ENCODE measurements at places on chromosomes 11 and 22.

DNA sequence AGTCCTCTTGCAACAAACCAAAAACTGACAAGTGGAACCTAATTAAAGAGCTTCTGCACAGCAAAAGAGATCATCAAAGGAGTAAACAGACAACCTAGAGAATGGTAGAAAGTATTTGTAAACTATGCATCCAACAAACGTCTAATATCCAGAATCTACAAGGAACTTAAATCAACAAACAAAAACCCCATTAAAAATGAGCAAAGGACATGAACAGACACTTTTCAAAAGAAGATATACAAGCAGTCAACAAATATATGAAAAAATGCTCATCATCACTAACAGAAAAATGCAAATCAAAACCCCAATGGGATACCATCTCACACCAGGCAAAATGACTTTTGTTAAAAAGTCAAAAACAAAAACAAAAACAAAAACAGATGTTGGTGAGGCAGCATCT is 33.7 kb downstream of the ZNF214 start:
- no peaks in the 10 kb centered on the region for H3K4me1 ChIP-seq
- no peaks in the 10 kb centered on the region for H3K27me3 ChIP-seq
- H3K27ac ChIP-seq, result no peak overlapping the region
- DNase-seq, result no peak

GRCh38 chr22:39655831-39656230 is 85.3 kb downstream of the CACNA1I start:
- H3K36me3 ChIP-seq, result no peaks in the 10 kb centered on the region
- no peak overlapping the region for H3K27ac ChIP-seq
- no peaks in the 10 kb centered on the region for H3K27me3 ChIP-seq
- H3K4me3 ChIP-seq, result no peak overlapping the region
- DNase-seq, result no peak

GRCh38 chr11:85109141-85109540 is 518.0 kb downstream of the DLG2 start:
- H3K36me3 ChIP-seq, result no peaks in the 10 kb centered on the region
- no peaks in the 10 kb centered on the region for H3K4me1 ChIP-seq
- H3K27ac ChIP-seq, result no peak overlapping the region
- H3K27me3 ChIP-seq, result no peaks in the 10 kb centered on the region
- no peak for DNase-seq

DNA sequence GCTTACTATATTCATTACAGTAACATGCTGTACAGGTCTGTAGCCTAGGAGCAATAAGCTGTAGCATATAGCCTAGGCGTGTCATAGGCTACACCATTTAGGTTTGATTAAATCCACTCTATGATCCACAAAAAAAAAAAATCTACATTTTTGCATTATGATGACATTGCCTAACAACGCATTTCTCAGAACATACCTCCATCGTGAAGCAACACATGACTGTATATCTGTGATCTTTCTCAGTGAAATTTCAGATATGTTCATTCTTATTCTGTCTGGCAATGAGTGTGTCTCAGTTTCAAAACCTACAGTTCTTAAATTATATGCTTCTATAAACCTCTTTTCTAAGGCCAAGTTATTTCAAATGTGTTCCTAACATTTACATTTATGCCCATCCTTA is 140.3 kb downstream of the CADM1 start:
- no peak for DNase-seq
- H3K27me3 ChIP-seq, result no peaks in the 10 kb centered on the region
- H3K4me3 ChIP-seq, result no peak overlapping the region
- H3K36me3 ChIP-seq, result no peaks in the 10 kb centered on the region
- no peaks in the 10 kb centered on the region for H3K4me1 ChIP-seq

GRCh38 chr11:113721462-113722066 is 15.5 kb upstream of the TMPRSS5 start:
- H3K27me3 ChIP-seq, result no peaks in the 10 kb centered on the region
- no peaks in the 10 kb centered on the region for H3K36me3 ChIP-seq
- no peak overlapping the region for H3K27ac ChIP-seq
- DNase-seq, result no peak
- no peaks in the 10 kb centered on the region for H3K4me1 ChIP-seq

DNA sequence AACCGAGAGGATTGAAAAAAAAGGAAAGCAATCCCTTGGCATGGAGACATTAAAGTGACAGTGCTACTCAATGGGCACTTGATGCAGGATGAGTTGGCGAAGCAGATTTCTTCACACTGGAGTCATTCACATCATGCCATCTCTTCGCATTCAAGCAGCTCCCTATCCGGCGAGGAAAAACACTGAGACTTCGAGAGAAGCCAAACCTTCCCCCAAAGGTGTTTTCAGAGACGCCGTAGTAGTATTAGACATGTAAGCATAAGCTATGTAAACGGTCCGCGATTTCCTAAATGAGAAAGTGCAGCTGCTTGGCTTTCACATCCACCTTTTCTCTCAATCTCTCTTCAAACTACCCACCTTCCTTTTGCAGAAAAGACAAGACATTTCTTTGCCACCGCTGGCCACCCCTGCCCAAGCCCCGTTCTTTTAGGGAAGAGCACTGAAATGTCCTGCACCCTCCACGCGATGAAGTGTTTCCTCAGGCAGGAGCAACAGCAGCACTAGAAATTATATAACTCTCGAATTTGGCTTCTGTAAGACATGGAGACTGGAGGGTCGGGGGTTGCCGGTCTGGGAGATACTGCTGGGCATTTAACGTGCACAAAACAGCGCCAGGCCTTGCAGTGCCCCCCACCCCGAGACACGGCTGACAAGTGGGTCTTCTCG is at the start of gene DLG2:
Gene DLG2 (minus strand): TSS at position 13 of the 666 bp plus-strand sequence.
- H3K27ac ChIP-seq, result peak within 1 kb of the TSS; percentile 82
- peaks cover 6% of the 10 kb centered on the region for H3K36me3 ChIP-seq

DNA sequence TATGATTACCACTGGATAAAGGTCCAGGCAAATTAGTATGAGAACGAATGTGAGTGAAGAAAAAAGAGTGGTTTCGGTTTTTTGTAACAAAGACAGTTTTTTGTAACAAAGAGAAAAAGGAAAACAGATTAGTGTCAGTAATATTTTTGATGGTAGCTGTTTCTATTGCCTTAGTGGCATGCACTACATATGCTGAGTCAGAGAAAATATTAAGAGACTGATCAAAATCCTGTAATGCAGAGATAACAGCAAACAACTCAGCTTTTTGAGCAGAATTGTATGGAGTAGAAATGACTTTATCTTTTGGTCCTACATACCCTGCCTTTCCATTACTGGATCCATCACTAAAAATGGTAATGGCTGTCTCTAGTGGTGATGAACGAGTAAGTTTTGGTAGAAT is 22.7 kb upstream of the MTNR1B start:
- H3K27me3 ChIP-seq, result no peaks in the 10 kb centered on the region
- no peak for DNase-seq
- H3K4me3 ChIP-seq, result no peak overlapping the region
- no peak overlapping the region for H3K27ac ChIP-seq
